ELR (cell line): ENCODE measurements at places on chromosomes 11 and 22.
A peak's percentile ranks its signal among the peaks of the same experiment; 100 is the strongest.

DNA sequence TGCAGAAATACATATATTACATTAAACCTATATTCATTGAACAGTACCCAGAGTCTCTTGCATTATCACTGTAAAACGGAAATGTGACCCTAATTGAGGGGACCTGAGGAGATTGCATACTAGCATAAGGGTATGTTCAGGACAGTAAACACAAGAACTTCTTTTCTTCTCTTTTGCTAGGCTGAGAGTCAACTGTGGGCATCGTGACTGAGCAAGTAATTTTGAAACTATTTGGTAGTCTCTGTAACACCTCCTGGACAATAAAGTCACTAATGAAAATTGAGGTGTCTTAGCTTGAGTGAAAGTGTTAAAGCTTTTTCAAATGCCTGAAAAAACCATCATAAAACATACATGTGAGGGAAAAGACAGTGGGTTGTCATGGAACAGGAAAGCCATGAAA lies 90.9 kb downstream of the PDHX start:
- no peak for DNase-seq

GRCh38 chr22:40418366-40419201 lies 48.2 kb downstream of the SGSM3 start:
- DNase-seq = no peak

- no peak for DNase-seq
Measured at GRCh38 chr11:68017980-68018729, 8.0 kb downstream of the ALDH3B1 start.

DNA sequence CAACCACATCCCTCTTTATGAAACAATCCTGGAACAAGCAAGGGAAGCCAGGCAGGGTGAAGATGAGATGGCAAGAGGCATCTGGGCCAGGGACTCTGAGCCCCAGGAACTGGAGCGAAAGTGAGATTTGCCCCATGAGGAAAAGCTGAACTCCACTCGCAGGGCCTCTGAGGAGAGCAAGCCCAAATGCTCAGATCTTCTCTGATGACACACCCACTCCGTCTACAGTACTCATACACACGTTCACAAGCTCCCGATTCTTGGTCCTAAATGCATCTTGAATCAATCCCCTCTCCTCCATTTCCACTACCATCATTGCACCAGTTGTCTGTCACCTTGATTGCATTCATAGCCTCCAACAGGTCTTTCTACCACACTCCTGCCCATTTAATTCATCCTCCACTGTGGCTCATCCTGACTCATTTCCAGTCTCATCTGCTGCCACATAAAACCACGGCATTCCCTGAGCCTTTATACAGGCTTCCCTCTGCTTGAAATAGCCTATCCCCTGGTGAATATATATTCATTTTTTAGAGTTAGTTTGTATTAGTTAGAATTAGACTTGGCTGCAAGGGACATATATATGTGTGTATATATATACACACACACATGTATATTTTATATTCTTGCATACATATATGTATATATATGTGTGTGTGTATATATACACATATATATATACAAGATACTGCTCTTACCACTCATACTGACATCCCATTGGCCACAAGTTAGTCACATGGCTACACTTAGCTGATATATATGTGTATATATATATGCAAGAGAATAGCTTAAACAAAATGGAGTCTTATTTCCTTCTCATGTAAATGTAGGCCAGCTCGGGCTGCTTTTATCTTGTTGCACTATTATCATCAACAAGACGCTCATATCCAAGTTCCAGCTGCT lies 1.4 kb upstream of the APOA5 start:
- DNase-seq = peak; percentile 88

DNA sequence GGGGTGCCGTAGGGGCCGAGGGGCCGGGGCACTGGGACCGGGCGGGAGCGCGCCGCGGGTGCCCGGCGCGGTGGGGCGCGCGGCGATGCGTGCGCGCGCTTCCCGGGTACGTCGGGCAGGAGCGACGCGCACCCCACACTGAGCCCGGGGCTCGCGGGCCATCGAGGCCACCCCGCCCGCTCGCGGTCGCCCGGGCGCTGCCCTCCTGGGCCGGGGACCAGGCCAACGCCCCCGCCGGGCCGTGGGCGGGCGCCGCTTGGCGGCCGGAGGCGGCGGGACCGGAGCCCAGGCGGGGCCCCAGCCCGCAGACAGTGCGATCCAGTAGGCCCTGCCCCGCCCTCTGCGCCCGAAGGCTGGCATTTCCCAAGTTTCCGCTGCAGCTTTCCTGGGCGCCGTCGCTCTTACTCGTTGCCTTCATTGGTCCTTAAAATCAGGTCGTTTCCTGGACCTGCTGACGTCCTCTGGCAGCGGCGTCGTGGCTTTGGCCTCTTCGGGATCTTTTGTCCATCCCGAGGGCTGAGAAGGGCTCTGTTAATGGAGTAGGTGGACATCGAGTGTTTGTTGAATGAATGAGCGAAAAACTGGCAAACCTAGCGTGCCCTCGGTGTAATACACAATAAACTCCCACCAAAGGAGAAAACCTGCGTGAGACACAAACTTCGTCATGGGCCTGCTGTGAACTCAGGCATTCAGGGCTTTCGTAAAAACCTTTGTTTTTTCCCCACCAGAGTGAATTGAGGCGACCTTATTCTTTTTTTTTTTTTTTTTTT lies 638 bp downstream of the PARVA start:
- DNase-seq = peak; percentile 88

DNA sequence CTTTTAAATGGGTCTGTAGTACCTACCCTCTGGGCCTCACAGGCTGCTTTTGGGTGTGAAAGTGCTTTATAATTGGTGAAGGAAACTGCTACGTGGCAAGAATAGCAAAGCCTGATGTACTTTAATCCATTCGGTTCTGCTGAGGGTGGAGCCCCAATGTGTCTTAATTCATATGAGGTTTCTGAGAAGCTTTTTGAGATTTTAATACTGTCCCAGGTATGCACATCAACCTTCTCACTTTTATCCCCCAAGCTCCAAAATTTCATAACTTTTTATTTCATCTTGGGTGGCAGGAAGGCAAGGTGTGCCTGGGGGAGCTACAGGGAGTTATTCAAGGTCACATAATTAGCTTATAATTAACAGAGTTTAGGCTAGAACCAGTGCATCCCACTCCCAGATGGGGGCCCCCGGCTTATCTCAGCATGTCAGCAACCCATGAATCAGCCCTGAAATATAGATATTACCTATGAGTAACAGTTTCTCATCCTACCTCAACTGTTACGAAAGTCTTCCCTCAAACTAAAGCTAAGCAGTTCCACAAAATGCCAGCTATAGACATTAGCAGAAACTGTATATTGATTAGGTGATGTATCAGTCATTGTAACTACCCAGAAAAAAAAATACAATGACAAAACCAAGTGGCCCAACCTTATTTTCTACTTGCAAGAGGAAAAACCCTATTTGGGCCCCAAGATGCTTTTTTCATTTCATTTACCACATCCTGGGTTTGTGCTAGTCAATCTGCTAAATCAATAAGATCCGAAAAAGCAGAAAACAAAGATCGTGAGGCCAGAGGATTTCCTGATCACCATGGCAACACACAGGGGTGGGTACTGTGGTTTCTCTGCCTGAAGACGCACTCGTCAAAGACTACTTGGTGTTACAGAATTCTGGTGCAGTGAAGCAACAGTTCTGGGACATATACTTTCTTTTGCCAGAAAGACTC lies 26.7 kb downstream of the CD44 start:
- peak; percentile 87 for DNase-seq

DNA sequence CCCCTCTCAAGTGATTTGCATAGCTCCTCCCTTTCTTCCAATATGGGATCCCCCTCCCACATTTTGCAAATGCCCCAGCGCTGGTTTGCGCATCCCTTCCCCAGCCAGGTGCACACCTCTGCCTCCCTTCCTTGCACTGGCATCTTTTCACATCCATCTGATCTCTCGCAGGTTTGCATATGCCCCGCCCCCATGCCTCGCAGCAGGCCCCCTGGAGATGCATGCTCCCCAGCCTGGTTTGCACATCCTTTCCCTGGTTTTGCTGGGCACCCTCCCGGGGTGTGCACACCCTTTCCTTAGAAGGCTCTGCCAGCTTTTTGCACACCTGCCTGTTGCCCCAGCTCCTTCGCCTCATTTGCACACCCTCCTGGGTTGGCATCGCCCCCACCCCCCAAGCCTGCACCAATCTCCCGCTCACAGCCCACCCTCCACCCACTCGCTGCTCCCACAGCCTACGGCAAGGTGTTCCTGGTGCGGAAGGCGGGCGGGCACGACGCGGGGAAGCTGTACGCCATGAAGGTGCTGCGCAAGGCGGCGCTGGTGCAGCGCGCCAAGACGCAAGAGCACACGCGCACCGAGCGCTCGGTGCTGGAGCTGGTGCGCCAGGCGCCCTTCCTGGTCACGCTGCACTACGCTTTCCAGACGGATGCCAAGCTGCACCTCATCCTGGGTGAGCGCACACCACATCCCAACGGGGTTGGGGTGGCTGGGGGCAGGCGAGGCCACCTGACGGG lies 917 bp downstream of the RPS6KA4 start:
- no peak for DNase-seq

DNA sequence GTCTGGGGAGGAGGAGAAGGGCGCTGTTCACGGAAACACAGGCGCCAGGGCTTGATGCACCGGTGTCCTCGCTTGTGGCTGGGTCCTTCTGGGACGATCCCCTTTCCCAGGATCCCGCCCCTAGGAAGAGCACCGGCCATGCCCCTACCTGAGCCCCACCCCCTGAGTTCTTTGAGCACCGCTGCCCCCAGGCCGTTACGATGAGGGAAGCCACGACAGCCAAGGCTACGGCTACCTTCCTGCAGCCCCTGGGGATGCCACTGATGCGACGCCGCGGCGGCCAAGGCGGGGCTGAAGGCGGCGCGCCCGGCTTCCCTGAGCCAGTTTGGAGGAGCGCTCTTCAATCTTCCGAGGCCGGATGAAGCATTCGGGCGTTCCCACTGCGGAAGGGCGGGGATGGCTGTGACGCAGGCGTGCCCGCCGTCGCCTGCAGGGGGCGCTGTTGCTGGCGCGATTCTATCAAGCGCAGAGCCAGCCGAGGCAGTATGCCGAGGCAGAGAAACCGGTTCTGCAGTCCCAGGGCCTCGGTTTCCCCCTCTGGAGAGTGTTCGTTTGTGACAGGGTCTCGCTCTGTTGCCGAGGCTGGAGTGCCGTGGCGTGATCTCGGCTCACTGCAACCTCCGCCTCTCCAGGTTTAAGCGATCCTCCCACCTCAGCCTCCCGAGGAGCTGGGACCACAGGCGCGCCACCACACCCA lies 9.7 kb upstream of the NEFH start:
- DNase-seq = peak; percentile 45

- no peak for DNase-seq
Measured at GRCh38 chr11:64711138-64711955, 11.7 kb downstream of the NRXN2 start.

- DNase-seq = no peak
Measured at GRCh38 chr11:11568651-11569229, 53.1 kb downstream of the GALNT18 start.

DNA sequence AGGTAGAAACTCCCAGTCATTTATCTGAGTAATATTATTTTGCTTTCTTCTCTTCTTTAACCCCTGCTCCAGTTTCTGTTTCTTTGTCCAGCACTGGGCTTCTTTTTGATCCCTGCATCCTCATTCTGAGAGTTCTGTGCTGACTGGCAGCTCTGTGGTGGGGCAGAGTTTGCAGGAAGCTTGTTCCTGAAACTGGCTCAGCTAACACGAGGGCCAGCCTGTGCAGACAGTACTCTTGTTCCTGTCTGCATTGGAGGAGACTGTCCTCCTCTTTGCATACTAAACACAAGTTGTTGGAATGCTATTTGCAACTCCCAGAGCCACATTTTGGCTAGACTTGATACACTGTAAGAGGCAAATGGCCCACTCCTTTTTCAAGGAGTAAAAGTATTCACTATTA lies 93.1 kb upstream of the HORMAD2 start:
- no peak for DNase-seq

GRCh38 chr11:1505480-1505879 lies 18.9 kb upstream of the MOB2 start:
- no peak for DNase-seq

DNA sequence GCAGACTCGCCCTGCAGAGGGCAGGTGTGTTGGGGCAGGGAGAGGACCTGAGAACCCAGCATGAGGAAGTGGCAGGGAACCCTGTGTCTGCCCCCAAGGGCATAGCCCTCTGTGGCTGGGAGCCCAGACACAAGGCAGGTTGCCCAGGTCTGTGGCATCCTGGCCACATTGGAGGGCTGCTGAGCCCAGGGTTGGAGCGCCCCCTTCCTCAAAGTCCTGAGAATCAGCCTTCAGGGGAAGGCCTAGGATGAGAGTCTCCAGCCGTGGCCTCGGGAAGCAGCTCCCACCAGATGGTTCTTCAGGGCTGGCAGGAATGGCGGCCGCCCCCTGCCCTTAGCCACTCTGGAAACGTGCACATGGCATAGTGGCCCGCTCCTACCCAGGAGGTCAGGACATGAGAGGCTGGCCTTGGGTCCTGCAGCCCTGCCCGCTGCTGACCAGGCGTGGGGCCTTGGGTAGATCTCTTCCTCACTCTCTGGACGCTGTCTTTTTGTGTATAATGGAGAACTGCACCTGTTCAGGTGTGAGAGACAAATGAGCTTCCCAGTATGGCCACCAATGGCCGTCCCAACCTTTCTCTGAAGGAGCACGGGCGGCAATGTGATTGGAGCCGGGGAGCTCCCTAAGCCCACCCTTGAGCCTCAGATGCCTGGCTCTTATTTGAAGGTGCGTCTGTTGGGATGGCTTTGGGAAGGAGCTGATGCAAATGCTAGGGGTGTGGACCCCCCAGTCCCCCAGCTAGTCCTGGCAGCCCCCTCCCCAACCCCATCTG lies 4.6 kb upstream of the CDC42BPG start:
- DNase-seq = no peak

DNA sequence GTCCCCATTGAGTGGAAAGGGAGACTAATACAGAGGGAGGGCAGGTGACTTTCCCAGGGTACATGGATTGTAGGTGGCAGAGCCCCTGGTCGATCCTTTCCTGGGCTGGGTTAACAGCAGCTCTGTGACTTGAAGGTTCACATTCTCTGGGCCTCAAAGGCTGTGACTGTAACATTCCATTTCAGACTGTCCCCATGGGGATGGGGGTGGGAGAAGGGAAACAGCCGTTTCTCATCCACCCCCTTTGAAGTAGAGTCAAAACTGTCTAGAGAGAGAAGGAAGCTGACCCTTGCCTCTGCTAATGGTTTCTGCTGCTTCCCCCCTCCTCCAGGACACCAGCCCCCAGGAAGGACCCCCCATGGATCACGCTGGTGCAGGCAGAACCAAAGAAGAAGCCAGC lies 19.2 kb downstream of the MICALL1 start:
- no peak for DNase-seq

DNA sequence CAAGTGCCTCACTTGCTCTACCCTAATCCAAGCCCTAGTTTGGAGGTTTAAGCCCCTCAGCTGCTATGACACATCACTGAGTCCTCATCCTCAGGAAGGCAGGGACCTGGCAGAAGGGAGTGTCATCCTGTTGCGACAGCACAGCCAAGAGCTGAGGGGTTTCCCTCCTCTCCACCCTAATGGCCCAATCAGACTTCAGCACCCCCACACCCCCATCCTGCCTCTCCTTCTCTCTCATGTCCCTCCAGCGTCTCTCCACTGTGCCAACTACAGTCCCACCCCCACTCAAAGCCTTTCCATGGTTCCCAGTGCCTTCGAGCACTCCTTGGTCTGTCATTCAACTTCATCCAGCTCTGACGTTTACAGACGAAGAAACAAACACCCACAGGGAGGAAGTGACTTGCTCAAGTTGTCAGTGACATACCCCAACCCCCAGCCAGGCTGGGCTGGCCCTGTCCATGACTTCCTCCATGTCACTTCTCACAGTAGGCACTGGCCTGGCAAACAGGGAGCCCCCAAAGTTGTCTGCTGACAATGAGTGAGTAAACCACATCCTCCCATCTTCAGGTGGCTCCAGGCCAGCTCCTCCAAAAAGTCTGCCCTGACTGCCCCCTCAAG lies 15.6 kb downstream of the ARAP1 start:
- DNase-seq = peak; percentile 91

GRCh38 chr11:77602381-77603088 lies 12.8 kb downstream of the AQP11 start:
- DNase-seq = peak; percentile 93
